ENCODE measurements at places on chromosomes 7 and 10.

GRCh38 chr7:150733482-150734095 is 3.6 kb upstream of the GIMAP5 start:
- DNase-seq: no peak

GRCh38 chr10:16384021-16384420 is 52.8 kb upstream of the PTER start:
- no peak for DNase-seq

- no peak for DNase-seq
Measured at GRCh38 chr7:101342892-101343291, 19.8 kb upstream of the COL26A1 start.

- DNase-seq: no peak
Measured at GRCh38 chr7:132162556-132163144, 413.6 kb downstream of the PLXNA4 start.

- DNase-seq: no peak
Measured at GRCh38 chr7:41576166-41576565, 126.7 kb downstream of the INHBA start.

- DNase-seq: no peak
Measured at GRCh38 chr10:114631090-114631665, 26.9 kb downstream of the ABLIM1 start.

GRCh38 chr7:33129806-33130153 is 416 bp downstream of the BBS9 start:
- DNase-seq: no peak

DNA sequence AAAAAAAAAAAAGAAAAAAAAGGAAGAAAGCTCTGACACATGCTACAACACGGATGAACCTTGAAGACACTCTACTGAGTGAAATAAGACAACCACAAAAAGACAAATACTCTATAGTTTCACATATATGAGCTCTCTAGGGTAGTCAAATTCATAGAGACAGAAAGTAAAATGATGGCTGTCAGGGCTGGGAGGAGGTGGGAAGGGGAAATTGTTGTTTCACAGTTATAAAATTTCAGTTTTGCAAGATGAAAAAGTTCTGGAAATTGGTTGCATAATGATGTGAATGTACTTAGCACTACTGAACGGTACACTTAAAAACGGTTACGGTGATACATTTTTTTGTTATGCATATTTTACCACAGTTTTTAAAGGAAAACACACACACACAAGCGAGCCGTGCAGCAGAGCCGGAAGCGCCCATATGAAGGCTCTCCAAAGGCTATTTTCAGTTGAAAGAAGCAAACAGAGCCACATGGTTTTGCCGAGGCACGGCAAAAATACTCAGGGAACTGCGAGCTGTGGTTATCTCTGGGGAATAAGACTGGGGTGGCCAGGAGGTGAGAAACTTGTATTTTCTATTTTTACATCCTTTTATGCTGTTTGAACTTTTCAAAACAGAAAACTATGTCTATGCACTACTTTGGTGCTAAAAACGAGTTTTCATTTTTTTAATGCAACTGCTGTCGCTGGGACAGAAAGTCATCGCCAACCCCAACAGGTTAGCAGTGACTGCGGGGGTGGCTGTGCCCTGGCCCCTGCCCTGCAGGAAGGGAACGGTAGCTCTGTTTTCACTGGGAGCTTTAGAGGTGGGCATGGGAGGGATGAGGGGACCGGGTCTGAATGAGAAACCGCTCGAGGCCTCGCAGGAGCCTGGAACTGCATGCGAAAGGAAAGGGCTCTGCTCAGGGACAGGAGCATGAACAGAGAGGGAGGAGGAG is 132.9 kb downstream of the OAT start:
- DNase-seq: no peak

DNA sequence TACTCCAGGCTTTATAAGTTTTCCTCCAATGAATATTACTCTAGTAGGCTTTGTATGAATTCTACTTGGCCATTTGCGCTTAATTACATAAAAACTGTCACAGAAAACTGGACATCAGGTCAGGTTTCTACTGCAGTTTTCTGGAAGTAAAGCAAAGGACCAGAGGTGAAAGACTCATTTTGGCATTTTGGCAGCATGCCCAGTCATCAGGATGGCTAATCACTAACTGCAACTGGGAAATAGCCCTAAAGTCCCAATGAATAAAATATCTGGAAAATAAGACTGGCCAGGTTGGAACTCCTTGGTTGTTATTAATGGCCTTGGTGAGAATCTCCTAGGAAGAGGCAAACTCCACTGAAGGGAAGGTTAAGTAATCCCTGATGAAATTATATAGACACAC is 75.5 kb downstream of the COPG2 start:
- no peak for DNase-seq

DNA sequence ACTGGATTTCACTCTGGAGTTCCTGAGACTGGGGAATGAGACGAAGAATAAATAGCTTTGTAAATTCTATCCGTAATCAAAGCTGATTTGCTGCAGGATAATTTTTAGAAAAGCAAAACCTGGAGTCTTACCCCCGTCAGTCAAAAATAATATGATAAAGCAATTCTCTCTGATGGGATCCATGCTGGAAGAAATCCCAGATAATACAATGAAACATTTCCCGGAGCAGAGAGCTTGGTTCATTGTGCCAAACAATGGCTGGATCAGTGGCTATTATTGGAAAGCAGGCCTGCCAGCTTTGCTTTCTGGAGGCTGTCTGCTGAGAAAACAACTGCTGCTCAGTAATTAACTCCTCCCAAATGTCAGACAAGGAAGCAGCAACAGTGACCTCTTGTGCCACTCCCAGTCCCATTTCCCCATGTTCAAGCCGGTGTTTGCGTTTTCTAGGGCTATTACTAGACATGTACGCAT is 609.4 kb upstream of the PCDH15 start:
- peak; percentile 23 for DNase-seq

- no peak for DNase-seq
Measured at GRCh38 chr10:31101123-31101522, 69.5 kb upstream of the ZNF438 start.

- no peak for DNase-seq
Measured at GRCh38 chr10:44935201-44935965, 24.2 kb upstream of the RASSF4 start.

DNA sequence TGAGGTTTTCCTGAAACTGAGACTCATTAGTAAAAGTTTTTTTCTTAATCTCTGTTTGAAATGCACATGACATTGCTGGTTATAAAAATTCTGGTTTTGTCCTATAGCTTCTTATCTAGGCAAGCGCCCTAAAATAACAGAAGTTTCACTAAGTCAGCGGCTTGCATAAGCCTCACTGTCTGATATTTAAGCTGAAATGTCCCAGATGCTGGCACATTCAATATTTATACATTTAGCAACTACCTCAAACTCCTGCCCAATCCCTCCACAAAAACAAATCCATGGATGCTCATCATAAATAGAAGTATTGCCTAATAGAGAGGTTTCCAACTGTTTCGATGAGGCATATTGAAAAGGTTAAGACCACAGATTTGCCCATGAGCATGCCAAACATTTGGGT is 83.1 kb upstream of the EGR2 start:
- no peak for DNase-seq

- DNase-seq: no peak
Measured at GRCh38 chr7:151864081-151864480, 12.8 kb downstream of the PRKAG2 start.

DNA sequence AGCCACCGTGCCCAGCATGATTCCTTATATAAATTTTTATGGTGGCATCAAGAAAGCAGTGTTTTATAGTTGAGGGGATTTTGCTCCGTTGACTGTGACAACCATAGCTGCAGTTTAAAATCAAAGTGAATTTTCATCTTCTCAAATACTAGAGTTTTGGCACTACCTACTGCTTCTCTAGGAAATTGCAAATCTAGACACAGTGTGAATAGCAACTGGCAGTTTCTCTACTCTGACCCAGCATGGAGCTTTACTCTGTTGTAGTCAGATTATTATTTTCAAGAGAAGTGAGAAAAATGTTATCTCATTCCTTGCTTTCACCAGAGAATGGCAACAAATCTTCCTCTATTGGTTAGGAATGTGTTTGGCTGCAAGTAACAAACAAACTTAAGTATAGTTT is 22.9 kb downstream of the MCM10 start:
- no peak for DNase-seq

DNA sequence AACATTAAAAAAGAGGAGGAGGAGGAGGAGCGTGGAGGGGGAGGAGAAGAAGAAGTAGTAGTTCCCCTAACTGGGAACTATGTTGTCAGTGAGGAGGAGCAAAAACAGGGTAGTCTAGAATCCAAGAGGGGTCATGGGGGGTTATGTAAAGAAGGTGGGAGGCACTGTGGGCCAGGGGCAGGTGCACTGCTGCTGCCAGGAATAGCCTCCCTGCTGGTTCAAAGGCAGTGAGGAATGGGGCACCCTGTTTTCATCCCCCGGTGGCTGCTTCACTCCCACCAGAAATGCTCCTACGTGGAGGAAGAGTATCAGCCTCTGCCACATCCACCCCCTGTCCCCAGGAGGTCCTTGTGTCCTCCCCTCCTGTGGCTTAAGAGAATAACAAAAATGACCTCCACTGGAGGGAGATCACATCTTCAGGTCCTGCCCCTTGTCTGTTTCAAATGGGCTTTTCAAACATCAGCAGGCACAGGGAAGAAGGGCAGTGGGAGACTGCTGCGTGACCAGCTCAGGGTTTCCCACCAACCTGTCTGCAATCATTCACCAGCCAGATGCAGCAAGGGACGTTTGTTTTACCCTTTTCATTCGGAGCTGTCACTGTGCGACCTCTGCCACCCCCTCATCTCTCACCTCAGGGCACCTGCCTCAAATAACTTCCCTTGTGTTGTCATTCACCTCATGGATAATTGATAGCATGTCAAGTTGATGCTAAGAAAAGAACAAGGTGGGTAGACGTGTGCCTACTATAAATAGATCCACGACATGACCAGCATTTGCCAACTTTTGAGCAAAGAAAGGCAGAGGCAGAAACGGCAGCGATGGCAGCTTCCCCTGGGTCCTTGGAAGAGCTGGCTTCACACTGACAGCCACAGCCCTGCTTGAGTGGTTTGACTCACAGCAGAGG is 92.6 kb downstream of the DGKI start:
- DNase-seq: no peak
